ENCODE measurements at places on chromosomes 4 and X.

GRCh38 chrX:155893521-155893920 is 12.4 kb downstream of the VAMP7 start:
- DNase-seq = no peak

- DNase-seq = no peak
Measured at GRCh38 chr4:148289740-148290139, 152.5 kb downstream of the NR3C2 start.

- no peak for DNase-seq
Measured at GRCh38 chrX:2989565-2989964, 16.8 kb upstream of the ARSH start.

- DNase-seq = no peak
Measured at GRCh38 chr4:172392741-172393140, 579.5 kb downstream of the GALNTL6 start.

DNA sequence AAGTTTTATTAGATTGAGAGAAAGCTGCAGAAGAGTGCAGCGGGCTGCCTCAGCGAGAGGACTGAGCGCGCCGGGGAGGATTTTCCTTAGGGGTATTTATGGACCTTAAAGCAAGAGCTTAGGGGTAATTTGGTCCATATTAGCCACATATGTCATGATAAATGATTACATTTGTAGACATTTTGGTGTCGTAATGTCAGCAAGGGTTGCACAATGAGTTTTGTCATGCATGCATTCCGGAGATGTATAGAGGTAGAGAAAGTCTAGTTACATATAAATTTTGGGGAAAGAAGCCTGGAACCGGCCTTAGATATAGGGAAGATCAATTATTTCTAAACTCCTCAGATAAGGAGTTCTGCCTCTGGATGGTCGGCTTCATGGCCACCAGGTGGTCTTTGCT is 10.0 kb downstream of the MGST2 start:
- DNase-seq = no peak

DNA sequence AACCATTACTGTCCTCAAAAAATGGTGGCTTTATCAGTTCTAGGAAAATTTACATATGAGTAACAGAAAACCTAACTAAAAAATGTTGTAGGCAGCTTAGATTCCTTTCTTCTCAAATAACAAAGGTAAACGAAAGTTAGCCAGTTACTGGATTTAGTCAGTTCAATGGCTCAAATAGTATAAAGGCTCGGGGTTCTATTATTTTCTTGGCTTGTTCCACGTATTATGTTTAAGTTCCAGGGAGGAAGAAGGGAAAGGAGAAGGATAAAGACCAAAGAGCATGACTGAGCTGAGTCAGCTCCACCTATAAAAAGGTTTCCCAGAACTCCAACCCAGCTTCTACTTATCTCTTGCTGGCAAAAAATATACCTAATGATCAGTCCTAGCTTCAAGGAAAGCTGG is 41.0 kb upstream of the MAB21L2 start:
- no peak for DNase-seq

DNA sequence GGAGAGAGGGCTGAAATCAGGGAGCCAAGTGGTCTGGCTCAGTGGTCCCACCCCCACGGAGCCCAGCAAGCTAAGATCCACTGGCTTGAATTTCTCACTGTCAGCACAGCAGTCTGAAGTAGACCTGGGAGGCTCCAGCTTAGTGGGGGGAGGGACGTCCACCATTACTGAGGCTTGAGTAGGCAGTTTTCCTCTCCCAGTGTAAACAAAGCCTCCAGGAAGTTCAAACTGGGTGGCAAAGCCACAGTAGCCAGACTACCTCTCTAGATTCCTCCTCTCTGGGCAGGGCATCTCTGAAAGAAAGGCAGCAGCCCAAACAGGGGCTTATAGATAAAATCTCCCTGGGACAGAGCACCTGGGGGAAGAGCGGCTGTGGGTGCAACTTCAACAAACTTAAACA is 88.1 kb downstream of the NPFFR2 start:
- DNase-seq = no peak

- no peak for DNase-seq
Measured at GRCh38 chr4:138911909-138912703, 103.5 kb upstream of the NOCT start.

Measured in activated CD4-positive, alpha-beta T cell treated with anti-CD3 and anti-CD28 coated beads for 1 hour (primary cell).